ENCODE measurements at places on chromosomes 6 and 20.

DNA sequence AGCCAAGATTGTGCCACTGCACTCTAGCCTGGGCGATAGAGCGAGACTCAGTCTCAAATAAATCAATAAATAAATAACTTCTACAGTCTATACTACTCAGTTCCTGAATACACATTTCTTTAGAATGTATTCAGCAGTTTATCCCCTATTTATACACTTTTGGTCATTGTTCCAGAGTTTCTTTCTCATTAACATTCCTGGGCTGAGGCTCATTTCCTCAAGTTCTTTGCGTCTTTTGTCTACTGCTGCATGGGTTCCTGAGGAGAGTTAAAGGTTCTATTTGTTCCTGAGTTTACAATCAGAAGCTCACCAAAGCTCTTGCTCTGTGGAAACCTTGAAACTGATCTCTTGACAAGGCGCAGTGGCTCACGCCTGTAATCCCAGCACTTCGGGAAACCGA lies 37.7 kb upstream of the SASH1 start:
- DNase-seq = no peak

DNA sequence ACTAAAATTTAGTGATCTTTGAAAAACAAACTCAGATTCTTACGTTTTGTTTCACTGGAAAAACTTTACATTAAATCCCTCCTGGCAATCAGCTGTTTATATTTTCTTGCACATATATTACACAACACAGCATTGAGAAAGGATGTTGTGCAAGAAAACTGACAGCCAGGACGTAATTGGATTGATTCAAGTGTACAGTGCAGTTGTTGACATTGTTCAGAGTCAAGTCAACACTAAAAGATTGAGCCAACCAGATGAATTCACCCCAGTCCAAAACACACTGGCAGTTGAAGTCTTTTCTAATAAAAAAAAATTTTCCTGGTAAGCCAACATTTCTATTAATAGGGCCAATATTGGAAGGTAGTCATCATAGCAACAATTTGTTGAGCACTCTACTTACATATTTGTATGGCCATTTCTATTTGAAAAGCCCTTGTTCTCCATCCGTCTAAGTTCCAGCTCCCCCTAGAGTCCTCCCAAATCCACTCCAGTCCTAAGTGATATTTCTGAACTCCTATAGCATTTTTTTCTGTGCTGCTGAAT lies 20.9 kb upstream of the VNN1 start:
- DNase-seq = peak; percentile 22

DNA sequence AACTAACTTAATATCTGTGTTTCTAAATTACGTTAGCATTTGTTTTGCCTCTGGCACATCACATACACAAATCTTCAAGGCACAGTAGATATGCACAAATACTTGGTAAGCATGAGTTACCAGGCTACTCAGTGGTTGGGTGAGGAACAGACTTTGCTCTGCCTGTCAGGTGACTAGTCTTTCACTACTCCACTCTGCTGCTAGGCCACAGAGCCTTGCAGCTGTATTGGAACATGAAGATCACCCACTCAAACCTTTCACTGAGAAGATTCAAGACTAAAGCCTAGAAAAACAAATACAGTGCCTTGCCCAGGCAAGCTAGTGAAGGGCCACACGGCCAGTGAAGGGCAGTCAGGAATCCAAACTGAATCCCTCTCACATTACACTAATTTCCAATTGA lies 47.0 kb downstream of the DTNBP1 start:
- peak; percentile 5 for DNase-seq

GRCh38 chr20:32888636-32889035 lies 29.9 kb downstream of the EFCAB8 start:
- no peak for DNase-seq

DNA sequence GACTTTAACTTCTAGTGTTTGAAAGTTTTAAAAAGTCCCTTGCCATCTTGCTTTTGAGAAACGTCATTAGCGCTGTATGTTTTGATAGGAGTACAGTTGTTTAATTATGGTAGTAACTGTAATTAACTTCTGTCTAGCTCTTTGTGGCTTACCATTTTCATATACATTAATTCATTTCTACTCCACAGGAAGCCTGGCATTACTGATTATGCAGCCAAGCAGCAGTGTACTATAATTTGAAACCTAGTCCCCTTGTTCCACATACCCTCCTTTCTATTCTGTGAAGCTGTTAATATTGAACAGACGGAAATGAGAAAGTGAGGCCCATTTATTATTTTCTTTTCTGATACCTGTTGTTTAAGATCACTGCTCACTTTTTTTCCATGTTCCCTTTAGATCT lies 235.4 kb downstream of the CDKAL1 start:
- DNase-seq = no peak
